ENCODE measurements at places on chromosomes 1 and 21.

GRCh38 chr21:31752352-31752751 lies 20.4 kb upstream of the SCAF4 start:
- DNase-seq = no peak

GRCh38 chr21:15343066-15343465 lies 278.3 kb upstream of the NRIP1 start:
- no peak for DNase-seq

- DNase-seq = no peak
These were observed 69.8 kb upstream of the DNAH14 start for GRCh38 chr1:224859651-224860050.

DNA sequence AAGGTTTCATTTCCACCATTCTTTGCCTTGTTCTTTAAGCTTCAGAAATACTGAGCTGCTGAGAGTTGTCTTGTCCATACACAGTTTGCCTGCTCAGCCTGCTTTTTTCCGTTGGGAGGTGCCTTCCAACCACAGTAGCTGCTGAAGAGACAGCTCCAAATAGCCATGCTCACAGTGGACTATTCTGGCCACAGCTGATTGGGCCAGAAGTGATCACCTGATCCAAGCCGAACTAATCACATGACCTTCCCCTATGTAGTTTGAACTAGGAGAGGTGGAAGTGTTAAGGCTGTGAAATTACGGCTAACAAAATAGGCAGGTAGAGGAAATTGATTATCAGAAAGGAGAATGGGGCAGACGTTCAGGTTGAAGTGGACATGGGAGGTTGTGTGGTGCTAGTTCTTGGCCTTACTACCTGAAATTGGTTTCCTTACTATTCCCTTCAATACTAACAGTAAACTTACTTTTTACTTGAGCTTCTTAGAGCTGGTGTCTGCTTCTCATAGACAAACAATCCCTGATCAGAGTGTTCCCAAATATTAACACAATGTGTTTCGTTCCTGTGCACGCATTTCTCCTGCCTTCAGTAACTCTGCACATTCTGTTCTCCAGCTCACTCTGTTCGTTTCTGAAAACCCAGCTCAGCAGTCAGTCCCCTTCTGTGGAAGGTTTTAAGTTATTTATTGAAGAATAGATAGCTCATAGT lies 136.1 kb downstream of the RWDD3 start:
- DNase-seq = no peak

GRCh38 chr1:18939398-18940302 lies 16.8 kb downstream of the IFFO2 start:
- DNase-seq = no peak

DNA sequence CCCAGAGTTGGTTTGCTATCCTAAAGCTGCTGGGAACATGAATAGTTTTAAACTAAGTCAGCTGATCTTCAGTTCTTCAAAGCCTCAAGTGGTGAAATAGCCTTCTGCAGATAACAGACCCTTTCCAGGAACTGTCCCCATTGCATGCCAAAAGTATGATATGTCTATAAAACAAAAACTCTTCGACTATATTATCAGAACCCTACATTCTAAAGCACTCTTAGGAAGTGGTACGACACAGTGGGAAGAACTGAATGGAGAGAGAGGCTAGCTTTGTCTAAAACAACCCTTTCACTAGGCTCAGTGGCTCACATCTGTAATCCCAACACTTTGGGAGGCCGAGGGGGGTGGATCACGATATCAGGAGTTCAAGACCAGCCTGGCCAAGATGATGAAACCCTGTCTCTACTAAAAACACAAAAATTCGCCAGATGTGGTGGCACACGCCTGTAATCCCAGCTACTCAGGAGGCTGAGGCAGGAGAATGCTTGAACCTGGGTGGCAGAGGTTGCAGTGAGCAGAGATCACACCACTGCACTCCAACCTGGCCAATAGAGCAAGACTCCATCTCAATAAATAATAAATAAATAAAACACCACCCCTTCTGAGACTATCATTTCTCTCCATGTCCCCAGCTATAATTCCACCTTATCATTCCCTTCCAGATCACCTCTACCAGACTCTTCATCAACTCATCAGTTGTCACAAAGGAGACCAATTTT lies 2.2 kb upstream of the FRRS1 start:
- DNase-seq = no peak

GRCh38 chr1:232664844-232665777 lies 35.2 kb upstream of the SIPA1L2 start:
- no peak for DNase-seq

- DNase-seq = no peak
These were observed 32.2 kb upstream of the IFNAR2 start for GRCh38 chr21:33197496-33197895.

DNA sequence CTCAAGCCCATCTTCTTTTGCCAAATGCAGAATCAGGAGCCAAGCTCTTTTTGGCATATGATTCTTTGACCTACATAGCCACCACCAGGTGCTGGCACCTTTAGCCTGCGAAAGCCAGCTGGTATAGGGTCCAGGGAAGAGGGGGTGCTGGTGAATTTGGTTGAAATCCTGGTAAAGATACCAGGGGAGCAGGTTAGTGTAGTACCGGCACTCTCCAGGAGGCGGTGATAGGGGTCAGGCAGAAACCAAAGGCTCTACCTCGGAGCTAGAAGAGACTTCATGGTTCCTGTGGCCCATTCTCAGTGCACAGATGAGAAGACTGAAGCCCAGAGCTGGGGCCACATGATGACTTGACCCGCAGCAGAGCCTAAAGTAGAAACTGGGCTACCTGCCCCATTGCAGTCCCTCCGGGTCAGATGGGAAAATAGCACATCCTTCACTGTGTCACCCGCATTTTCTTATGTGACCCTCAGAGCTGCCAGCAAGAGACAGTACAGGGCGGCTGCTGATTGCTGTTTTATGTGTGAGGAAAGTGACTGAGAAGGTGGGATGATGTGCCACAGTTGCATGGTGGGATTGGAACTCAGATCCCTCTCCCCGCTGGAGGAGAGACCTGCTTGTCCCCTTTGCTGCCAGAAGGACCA lies 36.0 kb upstream of the IL19 start:
- DNase-seq = no peak

DNA sequence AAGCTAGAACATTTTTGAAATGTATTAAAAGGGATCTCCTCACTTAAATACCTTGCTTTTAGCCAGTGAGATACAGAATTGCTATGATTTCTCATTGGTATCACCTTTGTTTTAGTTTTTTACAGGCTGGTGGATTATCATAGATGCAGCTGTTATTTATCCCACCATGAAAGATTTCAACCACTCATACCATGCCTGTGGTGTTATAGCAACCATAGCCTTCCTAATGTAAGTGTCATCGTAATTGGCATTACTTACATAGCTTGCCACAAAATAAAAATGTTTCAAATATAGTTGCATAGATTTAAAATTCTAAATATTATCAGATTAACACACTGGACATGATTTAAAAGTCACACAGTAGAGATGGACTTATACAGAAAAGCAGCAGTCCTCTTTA lies 4.7 kb downstream of the TMEM50A start:
- DNase-seq = no peak

- DNase-seq = no peak
These were observed 2.7 kb downstream of the PRMT2 start for GRCh38 chr21:46637952-46638746.

- DNase-seq = no peak
These were observed 198.5 kb upstream of the FMN2 start for GRCh38 chr1:239893127-239893731.

- no peak for DNase-seq
These were observed 6.5 kb downstream of the NR0B2 start for GRCh38 chr1:26907071-26907917.

- DNase-seq = no peak
These were observed 22.0 kb downstream of the SHCBP1L start for GRCh38 chr1:182930985-182931384.

- no peak for DNase-seq
These were observed 35.3 kb downstream of the KCNA2 start for GRCh38 chr1:110570901-110571300.

GRCh38 chr1:31238986-31239613 lies 587 bp downstream of the NKAIN1 start:
- peak; percentile 17 for DNase-seq

GRCh38 chr1:203448521-203449061 lies 27.0 kb upstream of the PRELP start:
- no peak for DNase-seq

DNA sequence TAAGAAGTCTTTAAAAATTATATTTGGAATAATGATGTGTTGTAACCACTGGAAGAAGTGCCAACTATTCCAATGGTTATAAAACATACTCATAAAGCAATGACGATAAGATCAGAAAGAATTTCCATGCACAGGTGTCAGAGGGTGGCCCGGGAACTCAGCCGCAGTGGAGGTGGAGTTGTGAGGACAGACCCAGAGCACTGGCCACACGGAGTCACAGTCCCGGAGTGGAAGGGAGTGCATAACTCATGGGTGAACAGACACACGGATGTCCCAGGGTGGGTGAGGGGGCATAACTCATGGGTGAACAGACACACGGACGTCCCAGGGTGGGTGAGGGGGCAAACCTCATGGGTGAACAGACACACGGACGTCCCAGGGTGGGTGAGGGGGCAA lies 2.5 kb downstream of the KRTAP10-4 start:
- DNase-seq = no peak

DNA sequence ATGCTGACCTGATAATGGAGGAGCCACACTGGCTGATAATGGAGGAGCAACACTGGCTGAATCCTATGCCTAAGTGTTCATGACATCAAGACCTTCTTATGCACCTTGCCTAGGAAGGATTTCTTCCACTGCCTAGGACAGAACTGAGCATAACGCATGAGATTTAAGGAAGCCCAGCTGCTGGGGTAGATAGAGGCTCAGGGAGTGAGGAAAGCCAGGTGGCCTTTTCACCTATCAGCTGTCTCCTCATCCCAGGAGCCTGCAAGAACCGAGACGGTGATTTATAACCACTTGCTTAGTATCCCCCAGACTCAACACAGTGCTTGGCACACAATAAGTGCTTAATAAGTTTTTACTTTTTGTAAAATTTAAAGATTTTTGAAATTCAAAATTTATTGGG lies 7.4 kb upstream of the CTBS start:
- DNase-seq = no peak

GRCh38 chr21:36891692-36892091 lies 74.8 kb downstream of the HLCS start:
- DNase-seq = no peak

DNA sequence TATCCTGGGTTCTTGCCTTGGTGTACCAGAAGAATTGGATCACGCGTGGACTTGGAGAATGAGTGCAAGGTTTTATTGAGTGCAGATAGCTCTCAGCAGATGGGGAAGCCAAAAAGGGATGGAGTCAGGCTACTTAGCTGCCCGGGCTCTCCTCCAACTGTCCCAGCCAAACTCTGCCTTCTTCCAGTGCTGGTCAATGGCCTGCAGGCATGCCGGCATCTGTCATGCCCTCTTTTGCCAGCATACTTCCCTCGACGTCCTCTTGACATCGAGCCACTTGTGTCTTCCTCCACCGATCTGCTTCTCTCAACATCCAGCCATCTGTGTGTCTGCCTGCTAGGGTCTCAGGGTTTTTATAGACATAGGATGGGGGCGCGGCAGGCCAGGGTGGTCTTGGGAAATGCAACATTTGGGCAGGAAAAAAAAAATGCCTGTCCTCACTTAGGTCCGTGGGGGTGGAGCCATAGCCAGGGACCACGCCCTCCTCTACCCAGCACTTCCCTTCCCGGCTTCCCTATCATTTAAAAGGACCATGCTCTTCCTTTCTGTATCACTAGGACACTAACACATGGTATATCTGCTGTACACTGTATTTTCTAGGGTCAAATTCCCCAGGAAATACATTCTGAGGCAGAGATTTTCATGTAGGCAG lies 47.0 kb upstream of the BCAR3 start:
- no peak for DNase-seq

- no peak for DNase-seq
These were observed 16.7 kb upstream of the ZYG11A start for GRCh38 chr1:52825868-52826267.

- no peak for DNase-seq
These were observed 46.9 kb downstream of the SLX9 start for GRCh38 chr21:44986471-44987291.

DNA sequence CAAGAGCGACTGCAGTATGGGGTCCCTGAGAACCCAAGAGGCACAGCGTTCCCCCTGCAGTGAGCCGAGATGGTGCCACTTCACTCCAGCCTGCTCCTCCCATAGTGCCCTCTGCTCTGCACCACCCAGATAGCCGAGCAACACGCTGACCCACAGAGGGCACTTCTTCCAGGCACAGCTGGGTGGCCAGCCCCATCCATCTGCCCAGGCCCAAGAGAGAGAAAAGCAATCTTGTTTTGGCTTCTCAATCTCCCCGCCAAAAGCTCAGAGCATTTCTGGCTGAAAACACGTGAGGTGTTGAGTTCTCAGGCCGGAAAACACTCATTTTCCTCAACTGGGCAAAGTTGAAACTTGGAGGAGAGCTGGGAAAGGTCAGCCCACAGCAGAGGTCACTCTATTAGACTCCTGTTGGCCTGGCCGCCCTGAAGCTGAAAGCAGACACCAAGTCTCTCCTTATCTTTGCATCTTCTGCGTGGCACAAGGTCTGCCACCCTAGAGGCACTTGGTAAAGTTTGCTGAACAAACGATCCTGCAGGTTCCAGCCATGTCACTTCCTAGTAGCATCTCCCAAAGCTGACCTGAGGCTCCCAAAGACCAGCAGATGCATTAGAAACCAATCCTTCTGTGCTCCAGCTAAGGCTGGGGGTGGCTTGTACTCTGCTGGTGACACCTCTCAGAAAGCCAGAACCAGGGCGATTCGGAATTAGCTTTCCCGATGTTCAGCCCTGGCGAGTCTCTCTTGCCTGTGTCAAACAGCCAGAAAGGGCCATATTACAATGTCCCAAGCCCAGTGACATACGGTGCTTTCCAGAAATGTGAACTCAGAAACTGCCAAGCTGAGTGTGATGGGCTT lies 10.9 kb downstream of the CAPN9 start:
- no peak for DNase-seq

DNA sequence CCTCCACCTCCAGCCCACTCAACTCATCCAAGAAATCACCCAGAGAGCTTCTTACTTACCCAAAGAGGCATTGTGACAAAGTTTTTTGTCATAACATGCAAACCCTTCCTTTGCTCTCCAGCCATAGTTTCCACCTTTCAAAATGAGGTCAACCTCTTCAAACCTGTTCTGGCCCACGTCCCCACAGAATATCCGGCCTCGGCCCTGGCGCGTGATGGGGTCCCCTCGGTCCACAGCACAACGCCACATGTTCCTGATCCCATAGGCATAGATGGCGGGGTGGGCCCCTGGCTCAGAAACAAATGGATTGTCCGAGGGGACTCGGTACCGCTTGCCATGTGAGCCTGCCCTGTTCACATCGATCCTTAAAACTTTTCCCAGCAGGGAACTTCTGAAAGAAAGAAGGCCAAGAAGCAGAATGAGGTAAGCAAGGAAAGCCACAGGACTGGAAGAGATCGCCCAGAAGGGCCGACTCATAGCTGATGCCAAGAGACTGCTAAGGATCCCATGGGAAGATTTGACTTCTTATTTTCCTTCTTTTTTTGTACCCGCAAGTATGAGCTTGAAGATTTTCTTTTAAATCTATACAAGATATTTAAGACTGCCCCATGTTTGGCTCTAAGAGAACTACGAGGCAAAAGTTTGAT lies 7.8 kb downstream of the HHIPL2 start:
- DNase-seq = no peak

Data from H1 (cell line).